ENCODE measurements at places on chromosomes 13 and 19.

GRCh38 chr13:34654203-34654602, 287.9 kb upstream of the NBEA start:
- no peak for DNase-seq

DNA sequence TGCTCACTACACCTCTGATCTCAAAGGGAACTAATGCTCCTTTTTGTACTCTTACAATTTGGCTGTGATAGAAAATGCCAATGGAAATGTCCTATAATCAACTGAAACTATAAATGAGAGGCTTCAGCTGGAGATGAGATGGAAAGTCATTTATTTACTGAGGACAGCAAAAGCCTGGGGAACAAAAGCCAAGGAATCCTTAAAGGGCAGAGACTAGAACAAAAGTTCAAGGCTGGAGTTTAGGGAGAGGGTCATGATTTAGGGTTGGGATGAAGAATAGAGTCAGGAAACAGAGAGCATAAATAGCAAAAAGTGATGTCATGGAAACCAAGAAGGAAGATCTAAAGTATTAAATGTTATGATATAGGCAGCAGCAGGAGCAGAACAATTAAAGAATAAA, 401.1 kb downstream of the FGF14 start:
- no peak for DNase-seq

DNA sequence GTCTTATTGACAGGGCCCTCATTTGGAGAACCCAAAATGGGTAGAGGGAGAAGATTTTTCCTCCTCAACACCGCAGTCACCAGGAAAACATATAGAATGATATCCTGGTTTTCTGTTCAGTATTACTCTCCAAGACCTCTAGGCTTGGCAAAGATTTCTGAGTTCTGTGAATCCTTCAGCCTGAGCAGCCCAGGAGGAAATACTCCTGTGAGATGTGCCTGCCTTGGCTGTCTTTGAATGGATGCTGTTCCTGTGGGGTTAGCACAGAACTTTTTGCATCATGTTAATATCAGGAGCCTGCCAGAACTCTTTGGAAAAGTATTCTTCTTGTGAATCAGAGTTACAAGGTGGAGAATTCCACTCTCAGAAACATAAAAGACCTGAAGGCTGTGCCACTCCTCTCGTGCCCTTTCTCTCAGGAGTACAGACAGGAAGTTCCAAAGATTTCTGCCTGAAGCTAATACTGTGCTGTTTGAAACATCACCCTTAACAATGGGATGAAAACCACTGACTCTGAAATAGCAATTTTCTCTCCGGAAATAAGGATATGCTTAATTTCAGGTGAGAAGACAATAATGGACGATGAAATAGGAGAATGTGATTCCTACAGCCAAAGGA, 520.1 kb upstream of the NBEA start:
- no peak for DNase-seq

DNA sequence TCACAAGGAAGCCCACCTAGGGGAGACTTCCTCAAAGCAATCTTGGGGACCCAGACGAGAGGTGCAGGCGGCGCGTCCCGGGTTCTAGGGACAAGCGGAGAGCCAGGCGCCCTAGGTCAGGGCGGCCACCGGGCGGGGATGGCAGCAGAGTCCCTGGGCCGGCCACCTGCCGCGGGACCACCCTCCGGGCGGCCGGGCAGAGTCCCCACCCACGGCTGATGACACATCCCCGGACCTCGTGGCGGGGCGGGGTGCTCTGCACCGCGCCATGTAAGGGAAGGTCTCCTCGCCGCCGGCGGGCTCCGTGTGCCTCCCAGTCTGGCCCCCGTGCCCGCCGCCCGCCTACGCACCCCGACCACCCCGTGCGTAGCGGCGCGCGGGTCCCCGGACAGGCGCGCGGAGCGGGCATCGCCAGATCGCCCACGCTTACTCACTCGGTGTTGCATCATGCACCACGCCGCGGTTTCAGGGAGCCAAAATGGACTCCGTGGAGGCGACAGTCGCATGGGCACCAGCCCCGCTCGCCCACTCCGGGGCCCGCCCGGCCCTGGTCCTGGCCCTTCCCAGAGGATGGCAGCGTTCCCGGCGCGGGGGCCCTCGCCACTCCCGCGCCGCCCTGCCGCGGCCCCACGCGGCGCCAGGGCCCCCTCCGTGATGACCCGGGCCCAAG, 643 bp downstream of the SLC7A1 start:
- peak; percentile 44 for DNase-seq

GRCh38 chr13:34805347-34805746, 136.7 kb upstream of the NBEA start:
- no peak for DNase-seq

DNA sequence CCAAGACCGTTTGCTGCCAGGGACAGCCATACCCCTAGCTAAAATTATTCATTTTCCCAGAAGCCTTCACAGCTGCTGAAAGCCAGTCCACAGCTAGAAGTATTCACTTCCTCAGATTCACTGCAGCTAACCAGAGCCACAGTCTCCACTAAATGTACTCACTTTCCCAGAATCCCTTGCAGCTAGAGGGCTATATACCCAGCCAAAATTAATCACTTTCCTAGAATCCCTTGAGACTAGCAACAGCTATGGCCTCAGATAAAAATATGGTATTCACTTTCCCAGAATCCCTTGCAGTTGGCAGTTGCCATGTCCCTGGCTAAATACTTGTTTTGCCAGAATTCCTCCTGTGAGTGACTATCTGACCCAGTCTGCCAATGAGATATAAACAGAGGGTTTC, 13.8 kb upstream of the MEIS3 start:
- DNase-seq: no peak

GRCh38 chr13:112893570-112894422, 75.2 kb upstream of the MCF2L start:
- DNase-seq: no peak

GRCh38 chr19:35509861-35510625, 3.4 kb downstream of the DMKN start:
- DNase-seq: peak; percentile 53

DNA sequence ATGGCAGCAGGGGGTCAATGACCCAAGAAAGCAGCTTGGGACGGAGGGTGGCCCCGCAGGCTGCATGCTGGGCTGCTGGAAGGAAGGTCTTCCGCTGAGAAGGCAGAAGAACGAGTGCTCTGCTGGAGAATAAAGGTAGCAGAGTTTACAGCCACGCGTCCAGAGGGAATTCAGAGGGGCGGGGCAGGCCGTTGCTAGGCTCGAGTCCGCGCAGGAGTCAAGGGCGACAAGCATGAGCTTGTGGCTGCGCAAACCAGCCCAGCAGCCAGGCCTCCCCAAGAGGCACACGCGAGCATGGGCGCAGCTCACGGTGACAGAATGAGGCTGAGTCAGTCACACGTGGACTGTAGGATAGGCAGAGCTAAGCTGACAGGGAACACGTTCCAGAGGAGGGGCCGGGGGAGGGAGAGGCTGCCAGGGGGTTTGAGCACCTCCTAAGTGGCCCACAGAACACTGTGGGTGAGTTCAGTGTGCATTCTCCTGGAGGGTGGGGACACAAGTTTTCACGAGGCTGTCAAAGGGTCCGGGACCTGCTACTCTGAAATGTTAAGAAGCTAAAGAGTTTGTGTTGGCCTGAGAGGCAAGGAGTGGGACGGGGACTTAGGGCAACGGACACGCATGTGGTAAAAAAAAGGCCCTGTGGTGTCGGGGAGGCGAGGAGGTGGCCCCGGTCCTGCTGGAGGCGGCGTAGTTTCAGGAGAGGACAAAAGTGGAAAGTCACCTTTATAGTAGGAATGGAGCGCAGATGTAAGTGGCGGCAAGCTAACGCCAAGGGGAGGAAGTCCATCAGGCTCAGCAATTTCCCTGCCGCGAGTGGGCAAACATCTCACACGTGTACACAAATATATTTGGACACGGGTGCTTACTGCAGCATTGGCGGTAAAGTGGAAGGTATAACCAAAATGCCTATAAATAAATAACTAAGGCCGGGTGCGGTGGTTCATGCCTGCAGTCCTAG, 17.7 kb downstream of the RFX2 start:
- no peak for DNase-seq

GRCh38 chr13:67416047-67416925, 186.2 kb upstream of the PCDH9 start:
- no peak for DNase-seq

DNA sequence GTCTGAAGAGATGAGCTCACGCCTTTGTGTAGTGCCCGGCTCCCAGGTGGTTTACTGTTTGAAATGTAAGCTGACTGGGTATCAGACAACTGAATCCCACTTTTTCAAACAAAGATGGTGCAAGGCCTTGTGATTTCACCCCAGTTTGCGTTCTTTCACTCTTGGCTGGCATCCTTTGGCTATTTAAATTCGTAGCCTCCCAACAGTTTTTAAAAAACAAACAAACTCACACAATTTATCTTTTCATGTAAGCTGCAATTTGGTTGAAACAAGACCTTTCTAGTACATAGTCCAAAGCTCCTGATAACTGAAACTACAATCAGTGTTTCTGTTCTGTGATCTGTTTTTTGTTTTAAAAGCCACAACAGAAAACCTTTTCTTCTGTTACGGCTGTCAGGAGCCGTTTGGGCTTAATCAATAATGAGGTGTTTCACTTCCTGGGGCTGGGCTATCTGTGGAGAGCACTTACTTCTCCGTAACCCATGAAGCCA, 65.1 kb upstream of the NPAS1 start:
- DNase-seq: no peak

GRCh38 chr13:24624801-24625231, 55.4 kb upstream of the ATP12A start:
- DNase-seq: no peak

GRCh38 chr13:73717632-73718031, 416.6 kb downstream of the KLF12 start:
- DNase-seq: no peak

GRCh38 chr13:83272076-83272475, 610.2 kb downstream of the SLITRK1 start:
- DNase-seq: no peak

DNA sequence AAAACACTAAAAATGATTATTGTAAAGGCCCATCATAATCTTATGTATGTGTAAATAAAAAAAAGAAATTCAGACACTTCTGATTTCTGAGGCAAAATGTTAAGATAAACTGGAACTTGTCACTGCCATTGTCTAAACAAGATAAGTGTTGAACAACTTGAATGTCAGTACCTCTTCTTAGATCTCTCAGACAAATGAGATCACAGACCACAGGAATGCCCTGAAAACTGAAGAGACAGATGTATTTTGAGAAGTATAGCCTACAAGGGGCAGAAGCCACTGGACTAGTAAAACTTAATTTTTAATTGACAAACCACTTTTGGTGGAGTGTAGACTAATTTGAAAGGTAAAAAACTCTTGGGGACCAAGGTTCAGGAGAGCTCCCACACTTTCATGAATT, 375.5 kb upstream of the SLITRK5 start:
- no peak for DNase-seq

GRCh38 chr13:105825071-105825470, 710.4 kb downstream of the EFNB2 start:
- no peak for DNase-seq

- DNase-seq: no peak
These were observed 4.0 kb upstream of the ZNF8 start for GRCh38 chr19:58274771-58275201.

GRCh38 chr19:1736280-1736679, 17.0 kb upstream of the ONECUT3 start:
- no peak for DNase-seq

DNA sequence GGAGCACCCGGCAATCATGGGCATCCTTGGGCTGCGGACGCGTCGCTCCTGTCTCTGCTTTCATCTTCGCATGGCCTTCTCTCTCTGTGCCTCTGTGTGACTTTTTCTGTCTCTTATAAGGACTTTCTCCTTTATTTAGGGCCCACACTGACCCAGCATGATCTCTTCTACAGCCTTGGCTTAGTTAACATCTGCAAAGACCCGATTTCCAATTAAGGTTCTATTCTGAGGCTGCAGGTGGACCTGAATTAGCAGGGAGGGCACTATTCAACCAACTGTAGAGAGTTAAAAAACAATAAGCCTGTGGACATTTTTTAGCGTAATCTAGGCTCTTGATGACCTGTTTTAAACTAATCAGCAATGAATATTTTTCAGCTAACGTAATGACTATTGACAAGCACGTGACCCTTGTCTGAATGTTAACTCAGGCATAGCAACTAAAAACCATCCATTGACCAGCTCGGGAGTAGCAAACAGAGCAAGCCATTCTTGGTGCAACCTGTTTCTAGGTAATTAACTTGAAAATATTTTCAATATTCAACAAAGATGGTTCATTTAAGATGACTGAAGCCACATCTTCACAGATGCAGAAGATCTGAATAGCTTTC, 15.2 kb downstream of the F10 start:
- DNase-seq: no peak

GRCh38 chr19:30148039-30148790, 206.2 kb downstream of the URI1 start:
- DNase-seq: no peak

- no peak for DNase-seq
These were observed 1.7 kb upstream of the KLK13 start for GRCh38 chr19:51066393-51067186.

- DNase-seq: no peak
These were observed 2.1 kb upstream of the TEX29 start for GRCh38 chr13:111318386-111318785.

- DNase-seq: no peak
These were observed 6.6 kb downstream of the ACP4 start for GRCh38 chr19:50796634-50797428.

DNA sequence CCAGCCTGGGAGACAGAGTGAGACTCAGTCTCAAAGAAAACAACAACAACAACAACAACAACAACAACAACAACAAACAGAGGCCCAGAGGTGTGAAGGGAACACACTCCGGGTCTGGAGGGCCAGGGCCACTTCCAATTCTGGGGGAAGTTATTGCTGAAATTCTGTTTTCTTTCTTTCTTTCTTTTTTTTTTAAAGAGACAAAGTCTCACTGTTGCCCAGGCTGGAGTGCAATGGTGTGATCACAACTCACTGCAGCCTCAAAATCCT, 3.5 kb upstream of the CAPS start:
- no peak for DNase-seq

- DNase-seq: no peak
These were observed 62.2 kb upstream of the TM9SF2 start for GRCh38 chr13:99439048-99439447.

DNA sequence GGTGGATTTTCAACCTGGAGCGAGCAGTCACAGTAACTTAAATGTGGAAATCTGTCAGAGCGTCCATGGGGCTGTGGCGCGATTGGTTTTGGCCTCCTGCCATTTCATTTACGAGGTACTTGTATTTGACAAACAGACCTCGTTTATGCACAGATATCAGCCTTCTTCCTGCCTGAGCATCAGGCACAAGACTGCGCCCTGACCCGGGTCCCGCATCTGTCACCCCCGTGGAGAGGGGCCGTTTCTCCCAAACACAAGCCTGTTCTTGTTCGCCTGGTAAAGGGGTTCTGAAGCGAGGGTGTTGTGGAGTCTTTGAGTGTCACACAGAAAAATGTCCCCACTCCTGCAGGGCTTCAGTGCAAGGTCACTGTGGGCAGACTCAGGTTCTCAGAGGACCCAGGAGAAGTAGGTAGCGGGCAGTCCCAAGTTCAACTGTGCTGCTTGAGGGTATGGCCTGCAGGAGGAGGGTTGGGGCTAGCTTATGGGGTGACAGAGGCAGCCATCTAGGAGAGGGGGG, 202.3 kb downstream of the URI1 start:
- DNase-seq: no peak

DNA sequence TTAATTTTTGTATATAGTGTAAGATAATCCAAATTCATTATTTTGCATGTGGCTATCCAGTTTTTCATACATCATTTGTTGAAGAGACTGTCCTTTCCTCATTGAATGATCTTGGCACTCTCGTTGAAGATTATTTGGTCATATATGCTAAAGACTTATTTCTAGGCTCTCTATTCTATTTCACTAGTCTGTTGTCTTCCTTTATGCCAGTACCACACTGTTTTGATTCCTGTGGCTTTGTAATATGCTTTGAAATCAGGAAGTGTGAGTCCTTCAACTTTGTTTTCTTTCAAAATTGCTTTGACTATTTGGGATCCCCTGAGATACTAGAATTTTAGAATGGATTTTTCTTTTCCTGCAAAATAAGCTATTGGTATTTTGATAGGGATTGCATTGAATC, 24.5 kb downstream of the FNDC3A start:
- no peak for DNase-seq

Measured in stimulated activated CD8-positive, alpha-beta memory T cell treated with anti-CD3 and anti-CD28 coated beads, Interleukin-2, amount 100 ng/mL, for 1 hour (primary cell).